ENCODE measurements at places on chromosomes 1 and 21.

DNA sequence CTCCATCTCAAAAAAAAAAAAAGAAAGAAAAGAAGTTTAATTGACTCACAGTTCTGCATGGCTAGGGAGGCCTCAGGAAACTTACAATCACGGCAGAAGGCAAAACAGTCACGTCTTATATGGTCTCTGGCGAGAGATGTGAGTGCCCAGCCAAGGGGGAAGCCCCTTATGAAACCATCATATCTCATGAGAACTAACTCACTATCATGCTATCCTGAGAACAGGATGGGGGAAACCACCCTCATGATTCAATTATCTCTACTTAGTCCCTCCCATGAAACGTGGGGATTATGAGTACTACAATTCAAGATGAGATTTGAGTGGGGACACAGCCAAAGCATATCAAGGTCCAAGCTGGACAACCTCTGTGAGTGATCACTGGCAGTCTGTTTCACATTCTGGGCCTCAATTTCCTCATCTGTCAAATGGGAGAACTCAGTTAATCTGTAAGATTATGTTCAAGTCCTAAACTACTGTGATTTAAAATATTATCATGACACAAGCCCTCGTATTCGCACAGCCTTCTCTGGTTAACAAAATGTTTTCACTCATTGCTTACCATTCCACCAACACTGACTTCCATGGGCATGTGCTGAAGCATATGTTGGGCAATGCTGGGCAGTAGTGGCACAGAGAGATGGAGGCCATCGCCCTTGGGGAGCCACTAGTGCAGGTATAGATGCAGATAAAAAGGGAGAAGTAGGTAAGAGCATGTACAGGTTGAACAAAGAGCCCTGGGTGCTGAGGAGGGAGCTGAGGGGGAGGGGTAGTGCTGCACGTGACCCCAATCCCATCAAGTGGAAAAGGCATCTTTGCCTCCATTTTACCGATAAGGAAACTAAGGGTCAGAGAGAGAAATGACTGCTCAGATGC is 46.2 kb upstream of the SLC2A1 start:
- no peak for DNase-seq

DNA sequence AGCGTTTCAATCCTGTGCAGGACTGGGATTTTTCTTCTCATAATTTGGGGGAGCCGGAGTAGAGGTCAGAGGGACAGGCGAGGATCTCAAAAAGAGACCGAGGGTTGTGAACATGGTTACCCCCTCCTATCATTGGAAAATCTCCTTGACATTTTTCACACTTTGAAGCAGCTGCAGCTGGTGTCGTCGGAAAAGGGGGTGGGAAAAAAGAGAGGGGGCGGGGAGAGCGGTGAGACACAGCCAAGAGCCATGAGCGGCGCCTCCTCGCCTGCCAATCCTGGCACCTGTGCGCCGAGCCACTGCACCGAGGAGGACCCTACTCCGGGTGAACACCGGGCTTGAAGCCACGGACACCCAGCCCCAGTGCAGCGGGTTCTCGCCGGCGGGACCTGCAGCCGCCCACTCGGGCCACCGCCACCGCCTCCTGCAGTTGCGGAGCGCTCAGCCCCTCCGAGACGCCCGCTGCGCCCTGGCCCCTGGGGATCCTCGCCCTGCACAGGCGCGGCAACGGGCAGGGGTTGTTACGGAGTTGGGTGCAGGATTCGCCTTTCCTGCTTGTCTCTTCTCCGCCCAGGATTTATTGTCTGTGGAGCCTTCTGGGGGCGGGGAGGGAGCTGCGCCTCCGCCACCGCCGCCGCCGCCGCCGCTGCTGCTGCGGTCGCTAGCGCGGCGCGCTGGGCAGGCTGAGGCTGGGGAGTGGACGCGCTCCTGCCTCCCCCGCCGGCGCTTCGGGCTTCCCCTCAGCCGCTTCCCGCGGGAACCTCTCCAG is at the start of gene LRRC7:
TSS of gene LRRC7 (plus strand) at position 271 of the 769 bp plus-strand sequence. CDS start 718 bp downstream, outside the sequence.
- no peak for DNase-seq

GRCh38 chr1:209493559-209493958 is 90.0 kb upstream of the CAMK1G start:
- DNase-seq, result no peak

DNA sequence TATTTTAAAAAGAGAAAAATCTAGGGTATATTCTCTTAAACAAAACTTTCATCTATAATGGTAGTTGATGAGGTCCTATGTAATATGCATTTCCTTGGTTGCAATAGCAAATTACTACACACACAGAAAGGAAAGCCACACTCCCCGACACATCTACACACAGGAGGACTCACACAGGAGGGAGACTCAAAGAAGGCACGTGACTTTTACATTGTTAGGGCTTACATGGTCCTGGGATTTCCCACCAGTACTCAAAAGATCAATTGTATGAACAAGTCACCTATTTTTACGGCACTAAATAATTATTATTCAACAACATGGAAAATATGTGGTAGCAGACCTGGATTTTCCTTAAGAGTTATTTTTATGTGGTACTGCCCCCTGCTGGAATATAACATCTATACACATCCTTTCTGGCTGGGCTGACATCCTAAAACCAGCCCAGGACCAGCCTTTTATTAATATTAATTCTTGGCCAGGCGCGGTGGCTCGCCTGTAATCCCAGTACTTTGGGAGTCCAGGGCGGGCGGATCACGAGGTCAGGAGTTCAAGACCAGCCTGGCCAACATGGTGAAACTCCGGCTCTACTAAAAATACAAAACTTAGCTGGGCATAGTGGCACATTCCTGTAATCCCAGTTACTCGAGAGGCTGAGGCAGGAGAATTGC is 33.9 kb upstream of the LGALS8 start:
- peak; percentile 23 for DNase-seq

GRCh38 chr21:31660259-31660565 is 719 bp downstream of the SOD1 start:
- no peak for DNase-seq

DNA sequence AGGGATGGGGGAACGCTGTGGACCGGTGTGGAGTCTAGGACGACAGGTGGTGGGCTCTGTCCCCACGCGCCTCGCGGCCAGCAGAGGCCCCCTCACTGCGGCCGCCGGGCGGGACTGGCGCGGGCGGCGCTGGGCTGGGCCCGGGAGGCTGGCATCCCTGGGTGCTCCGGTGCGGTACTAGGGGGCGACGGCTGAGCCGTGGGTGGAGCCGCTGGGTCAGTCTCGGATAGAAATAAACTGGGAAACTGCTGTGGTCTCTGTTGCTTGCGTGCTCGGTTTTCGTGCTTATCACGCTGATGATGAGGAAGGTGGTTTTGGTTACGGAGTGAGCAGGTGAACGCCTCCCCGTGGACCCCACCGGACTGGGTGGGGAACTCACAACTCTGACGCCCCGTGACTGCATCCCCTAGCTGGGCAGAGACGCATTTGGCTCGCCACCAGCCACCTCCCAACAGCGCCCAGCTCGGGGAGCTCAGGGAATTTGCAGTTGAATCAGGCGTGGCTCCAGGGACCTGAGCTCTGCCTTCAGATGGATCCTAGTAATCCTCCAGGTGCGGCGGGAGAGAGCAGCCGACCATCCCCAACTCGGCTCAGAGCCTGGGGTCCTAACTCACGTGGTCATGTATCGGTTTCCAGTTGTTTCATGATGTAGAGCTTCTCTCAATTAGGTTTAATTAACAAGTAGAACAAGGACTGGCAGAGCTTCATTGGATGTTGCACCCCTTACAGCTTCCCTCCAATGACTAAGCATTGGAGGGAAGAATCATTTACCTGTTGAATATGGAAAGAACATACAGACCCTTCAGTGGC is 32.1 kb downstream of the HSD17B7 start:
- DNase-seq, result no peak

DNA sequence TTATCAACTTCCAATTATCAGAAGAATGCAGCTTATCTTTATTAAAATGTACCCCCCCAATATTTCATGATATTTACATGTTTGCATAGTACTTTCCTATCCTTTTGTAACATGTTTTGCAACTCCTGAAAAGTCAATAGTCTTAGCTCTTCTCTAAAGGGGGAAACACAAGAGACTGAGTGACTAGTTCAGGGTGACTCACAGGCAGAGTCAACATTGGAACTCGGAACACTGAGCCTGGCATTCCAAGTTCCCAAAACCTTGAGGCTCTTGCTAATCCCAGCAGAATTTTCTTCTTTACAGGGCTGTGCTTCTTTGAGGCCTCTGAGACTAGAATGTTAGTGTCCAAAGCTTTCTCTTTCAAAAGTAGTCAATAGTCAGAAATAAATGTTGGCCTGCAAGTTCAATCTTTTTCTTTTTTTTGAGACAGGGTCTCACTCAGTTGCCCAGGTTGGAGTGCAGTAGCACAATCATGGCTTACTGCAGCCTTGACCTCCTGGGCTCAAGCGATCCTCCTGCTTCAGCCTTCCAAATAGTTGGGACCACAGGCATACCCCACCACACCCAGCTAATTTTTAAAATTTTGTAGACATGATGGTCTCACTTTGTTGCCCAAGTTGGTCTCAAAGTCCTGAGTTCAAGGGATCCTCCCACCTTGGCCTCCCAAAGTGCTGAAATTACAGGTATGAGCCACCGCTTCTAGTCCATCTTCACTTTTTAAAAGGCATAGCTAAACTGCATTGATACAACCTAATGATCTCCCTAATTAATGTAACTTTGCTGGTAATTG is 37.5 kb downstream of the ZNF281 start:
- DNase-seq, result peak; percentile 72

GRCh38 chr21:37335053-37335452 is 31.5 kb upstream of the DYRK1A start:
- DNase-seq, result no peak

DNA sequence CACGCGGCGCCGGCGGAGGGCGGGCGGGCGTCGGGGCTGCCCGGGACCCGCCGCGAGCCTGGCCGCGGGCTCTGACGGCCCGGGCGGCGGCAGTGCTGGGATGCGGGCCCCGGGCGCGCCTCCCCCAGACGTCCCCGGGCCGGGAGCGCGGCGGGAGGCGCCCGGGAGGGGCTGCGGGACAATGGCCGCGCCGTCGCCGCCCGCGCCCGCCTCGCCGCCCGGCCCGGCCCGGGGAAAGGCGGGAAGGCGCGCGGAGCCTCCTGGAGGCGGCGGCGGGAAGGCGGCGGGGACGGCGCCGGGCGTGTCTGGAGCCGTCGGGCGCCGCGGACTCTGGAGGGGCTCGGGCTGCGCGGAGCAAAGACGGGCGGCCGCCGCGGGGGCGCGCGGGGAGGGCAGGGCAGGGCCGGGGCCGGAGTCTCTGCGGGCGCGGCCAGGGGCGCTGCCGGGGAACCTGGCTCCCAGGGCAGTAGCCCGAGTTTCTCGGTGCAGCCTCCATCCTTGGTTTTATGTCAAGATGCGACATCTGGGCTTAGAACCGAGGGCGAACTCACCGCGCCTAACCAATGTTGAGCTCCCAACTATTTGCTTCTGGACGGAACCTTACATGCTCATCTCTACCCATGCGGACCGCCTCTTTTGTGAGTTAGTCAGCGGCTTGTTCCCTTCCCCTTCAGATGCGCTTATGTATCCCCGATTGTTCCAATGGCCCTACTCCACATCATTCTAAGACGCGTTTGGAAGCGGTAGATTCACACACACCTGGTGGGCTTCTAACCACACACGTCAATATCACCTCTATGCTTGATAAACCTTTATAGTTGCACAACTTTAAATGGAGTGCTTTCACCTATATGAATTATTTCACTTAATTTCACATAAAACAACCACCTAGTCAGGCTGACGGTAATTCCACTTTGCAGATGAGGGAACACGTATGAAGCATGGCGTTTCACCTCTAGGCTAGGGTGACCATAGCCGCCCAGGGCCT is 651 bp downstream of the ZBTB8A start:
- peak; percentile 9 for DNase-seq

DNA sequence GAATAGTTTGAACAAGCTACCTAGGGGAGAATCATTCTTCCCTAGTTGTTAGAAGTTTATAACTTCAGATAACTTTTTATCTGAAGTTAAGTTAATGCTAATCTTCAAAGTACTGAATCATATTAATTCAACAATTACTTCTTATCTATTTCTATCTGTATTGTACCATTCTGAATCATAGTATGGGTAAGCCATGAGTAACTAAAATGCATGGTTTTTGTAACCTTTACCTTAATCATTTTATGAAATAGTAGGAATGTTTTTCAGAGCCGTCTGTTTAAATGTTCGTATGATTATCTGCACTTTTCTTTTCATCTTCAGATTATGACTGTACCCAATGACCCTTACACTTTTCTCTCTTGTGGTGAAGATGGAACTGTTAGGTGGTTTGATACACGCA is 50.3 kb upstream of the MPC2 start:
- no peak for DNase-seq

DNA sequence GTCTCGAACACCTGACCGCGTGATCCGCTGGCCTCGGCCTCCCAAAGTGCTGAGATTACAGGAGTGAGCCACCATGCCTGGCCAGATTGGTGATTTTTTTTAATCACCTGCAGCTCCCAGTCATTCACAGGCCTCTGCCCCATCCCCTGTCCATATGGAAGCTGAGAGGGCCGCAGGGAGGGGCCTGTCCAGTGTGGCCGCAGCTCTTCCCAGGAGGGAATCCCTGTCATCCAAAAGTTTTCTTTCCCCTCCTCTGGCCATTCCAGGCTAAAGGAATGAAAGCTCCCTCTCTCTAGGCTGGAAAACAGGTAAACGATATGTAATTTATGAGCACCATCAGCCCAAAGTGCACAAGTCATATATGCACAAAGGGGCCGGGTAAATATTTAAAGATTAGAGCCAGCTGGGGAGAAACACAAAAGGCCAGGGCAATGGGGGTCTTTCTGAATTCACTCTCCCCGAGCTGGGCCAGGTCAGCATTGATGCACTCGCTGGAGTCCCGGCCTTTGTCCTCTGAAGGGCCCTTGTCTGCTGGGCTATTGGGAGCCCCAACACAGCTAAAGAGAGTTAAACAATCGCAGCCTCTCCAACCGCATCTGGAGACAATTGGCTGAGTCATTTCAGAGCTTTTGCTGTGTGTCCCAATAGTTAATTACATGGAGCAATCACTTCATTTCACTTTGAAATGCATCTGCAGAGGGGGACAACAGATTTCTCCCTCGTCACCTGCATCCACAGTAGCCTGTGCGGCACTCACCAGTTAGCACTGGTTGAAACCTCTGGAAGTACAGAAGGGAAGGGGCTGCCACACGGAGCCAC is 3.8 kb upstream of the HES3 start:
- DNase-seq, result no peak

DNA sequence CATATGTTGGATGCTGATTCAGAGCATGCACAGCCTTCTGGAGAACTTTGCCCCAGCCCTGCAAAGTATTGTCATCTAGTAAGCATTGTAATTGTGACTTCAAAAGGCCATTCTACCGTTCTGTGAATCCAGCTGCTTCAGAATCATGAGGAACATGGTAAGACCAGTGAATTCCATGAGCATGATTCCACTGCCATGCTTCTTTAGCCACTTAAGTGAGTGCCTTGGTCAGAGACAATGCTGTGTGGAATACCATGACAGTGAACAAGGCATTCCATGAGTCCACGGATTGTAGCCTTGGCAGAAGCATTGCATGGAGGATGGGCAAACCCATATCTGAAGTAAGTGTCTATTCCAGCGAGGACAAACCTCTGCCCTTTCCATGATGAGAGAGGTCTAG is 123.7 kb downstream of the S1PR1 start:
- no peak for DNase-seq

Measured in non-pigmented ciliary epithelial cell (primary cell).